ENCODE measurements at places on chromosomes 13 and 19.

DNA sequence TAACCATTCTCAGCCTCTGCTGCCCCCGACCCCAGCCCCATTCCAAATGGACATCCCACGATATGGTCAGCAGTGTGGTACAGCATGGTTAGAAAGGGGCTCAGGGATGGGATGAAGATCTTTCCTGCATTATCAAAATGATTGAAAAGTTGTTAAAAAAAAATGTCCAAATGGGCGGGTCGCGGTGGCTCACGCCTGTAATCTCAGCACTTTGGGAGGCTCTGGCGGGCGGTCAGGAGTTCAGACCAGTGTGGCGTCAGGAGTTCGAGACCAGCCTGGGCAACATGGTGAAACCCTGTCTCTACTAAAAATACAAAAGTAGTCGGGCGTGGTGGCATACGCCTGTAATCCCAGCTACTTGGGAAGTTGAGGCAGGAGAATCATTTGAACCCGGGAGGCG, 54.3 kb upstream of the ZNF254 start:
- DNase-seq = no peak

DNA sequence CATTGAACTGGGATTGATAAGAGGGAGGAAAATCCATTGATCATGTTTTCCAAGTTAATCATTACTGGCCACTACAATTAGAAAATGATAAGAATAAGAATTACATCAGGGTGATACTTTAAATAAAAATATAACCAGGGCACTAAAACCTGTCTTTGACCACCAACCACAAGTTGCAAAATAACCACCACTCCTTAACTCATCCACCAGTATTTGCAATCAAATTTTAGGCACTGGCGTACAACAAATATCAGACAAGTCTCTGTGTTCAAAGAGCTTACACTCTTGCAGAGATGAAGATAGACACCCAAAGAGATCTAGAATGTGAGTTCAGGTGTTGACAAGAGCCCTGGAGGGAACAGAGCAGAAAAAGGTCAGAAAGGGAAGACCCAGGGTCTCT, 514 bp downstream of the CEACAM3 start:
- no peak for DNase-seq

DNA sequence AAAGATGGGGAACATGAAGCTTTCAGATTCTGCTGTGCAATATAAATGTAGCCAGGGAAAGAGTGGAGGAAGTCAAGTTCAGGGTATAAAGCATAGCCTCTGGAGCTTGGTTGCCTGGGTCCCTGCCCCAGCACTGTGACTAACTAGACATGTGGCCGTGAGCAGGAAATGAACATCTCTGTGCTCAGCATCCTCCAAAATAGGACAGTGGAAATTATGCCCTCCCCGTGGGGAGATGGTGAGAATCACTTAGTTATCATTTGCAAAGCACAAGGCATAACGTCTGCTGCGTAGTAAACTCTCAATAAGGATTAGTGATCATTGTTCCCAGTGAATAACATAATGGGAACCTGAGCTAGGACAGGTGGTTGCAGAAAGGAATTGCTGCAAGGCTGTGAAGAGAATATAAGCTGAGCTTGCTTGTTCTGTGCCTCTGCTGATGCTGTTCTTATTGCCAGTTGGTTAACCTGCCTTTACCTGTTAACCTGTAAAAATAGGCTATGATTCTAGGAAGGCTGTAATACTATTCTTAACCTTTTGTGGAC, 441.0 kb downstream of the COG6 start:
- peak; percentile 59 for DNase-seq

- no peak for DNase-seq
These were observed 44.8 kb downstream of the KDM4B start for GRCh38 chr19:5013761-5014160.

- no peak for DNase-seq
These were observed 18.7 kb upstream of the SERP2 start for GRCh38 chr13:44354884-44355283.

GRCh38 chr19:10646456-10647159, 7.5 kb upstream of the ILF3 start:
- no peak for DNase-seq

- DNase-seq = no peak
These were observed 4.8 kb downstream of the GNA15 start for GRCh38 chr19:3140667-3141038.

GRCh38 chr13:77323858-77324257, 3.0 kb downstream of the MYCBP2 start:
- no peak for DNase-seq
